ENCODE measurements at places on chromosomes 7 and 10.

- no peak for DNase-seq
Observed at GRCh38 chr10:113982296-113982695, 61.4 kb upstream of the ADRB1 start.

DNA sequence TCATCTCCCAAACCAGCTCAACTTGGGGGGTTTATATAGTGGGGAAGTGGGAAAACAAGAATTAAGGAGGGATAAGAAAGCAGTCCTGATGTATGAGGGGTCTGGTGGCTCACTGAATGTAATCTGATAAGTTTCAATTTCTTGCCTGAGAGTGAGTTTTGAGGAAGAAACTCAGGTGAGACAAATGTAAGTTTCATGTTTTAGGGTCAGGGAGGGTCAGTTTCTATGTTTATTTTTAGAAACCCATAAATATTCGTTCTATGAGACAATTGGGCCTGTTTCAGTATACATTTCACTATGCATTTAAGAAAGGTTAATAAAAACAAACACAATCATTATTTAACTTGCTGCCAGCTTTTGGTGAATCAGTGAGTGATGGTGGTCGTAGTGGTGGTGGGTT is 128.0 kb upstream of the MBL2 start:
- no peak for DNase-seq

DNA sequence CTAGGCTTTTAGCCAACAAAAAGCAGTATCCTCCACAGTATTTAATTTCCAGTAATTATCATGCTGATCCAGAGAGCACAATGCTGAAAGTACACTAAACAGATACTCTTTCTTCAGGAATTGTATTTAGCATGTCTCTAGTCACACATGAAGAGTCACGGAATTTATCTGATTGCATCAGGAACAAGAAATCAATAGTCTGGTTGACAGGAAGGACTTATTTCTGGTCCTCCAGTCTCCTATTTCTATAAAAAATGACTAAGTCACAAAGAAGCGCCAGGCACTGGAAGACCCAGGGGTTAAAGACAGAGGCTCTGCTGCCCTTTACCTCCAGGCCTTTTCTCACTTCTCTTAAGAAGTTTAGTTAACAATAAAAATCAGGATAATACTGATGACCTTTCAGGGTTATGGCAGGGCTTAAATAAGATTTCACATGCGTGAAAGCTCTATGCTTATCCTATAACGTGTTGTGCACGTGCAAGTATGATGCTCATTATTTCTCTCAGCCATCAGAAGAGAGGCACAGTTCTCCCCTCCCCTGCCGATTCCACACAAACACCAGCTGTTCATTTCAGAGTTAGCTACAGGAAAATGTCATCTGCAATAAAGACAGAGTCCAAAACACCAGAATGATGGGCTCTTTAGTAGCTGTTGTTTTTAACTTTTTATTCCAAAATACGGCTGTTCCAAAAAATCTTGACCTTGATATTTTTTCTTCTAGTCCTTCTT is 36.9 kb downstream of the SLC26A4 start:
- no peak for DNase-seq

DNA sequence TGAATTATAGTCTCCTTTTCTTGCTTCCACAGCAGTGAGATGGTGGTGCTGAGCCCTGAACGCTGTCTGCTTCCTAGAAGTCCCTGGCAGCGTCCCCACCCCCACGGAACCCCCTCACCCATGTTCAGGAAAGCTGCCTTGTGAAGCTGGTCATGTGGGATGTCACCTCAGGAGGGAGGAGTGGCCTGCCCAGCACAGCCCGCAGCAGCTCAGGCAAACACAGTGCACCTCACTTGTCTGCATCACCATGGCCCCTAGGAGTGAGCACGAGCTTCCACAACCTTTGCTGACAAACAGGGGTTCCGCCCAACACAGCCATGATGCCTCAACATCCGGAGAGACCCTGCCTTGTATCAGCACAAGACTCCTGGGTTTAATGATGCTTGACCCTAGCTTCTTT is 508.9 kb downstream of the RPS24 start:
- DNase-seq: no peak

DNA sequence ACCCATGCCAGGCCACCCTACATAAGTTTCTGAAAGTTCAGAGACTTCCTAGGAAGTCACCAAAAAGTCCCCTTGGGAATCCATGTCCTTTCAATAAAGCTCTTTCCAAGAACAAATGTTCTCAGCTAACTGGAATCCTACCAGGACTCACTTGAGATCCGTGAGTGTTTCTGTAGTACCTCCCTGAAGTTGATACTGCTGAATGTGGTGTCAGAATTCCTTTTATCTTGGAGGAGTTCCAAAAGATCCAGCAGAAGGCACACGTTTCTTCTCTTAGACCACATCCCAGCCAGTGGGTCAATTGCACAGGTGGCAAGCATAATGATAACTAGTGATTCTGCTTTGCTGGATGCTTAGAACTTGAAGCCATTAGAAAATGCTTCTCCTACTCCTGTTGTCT is 689.7 kb upstream of the IGFBP3 start:
- no peak for DNase-seq

DNA sequence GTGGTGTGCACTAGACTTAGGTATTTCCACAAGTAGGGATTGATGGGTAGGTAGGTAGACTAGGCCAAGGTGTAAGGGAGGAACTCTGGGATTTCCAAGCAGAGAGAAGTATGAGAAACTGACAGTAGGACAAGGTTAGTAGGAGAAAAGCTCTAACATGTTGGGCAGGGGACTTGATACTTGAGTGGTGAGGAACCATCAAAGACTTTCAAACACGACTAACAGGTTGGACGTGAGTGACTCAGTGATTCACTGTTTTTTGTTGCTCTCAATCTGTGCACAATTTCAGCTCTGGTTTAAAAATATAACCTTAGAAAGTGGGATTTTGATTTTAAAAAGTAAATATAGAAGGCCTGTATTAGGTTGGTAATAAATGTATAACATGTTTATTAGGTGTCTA is 44.4 kb downstream of the KLHDC10 start:
- DNase-seq: no peak

- no peak for DNase-seq
Observed at GRCh38 chr7:131633342-131633843, 77.0 kb upstream of the PODXL start.

All from activated naive CD8-positive, alpha-beta T cell treated with anti-CD3 and anti-CD28 coated beads, Interleukin-2, amount 50 U/mL, for 24 hours (primary cell).